ENCODE measurements at places on chromosomes 4 and X.

- no peak for DNase-seq
Measured at GRCh38 chr4:8334786-8335460, 65.4 kb downstream of the HTRA3 start.

- DNase-seq, result no peak
Measured at GRCh38 chrX:97936296-97936695, 1052.6 kb downstream of the RPA4 start.

GRCh38 chr4:134585972-134586371, 384.4 kb upstream of the PABPC4L start:
- DNase-seq, result no peak

DNA sequence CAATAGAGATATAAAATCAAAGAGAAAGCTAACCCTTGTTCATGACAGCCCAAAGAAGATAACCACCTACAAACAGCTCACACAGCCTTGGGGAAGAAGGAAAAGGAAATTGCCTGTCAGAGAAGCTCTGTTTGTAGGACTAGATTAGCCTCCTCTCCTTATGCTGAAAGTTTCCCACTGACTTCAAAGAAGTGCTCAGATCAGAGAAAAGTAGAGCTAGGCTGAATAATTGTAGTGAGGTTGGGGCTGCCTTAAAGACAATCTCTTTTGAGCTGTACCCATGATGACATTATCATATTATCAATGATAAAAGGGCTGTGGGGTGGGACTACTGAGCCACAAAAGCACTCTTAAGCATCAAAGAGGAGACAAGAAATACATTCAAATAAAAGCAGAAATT, 223.0 kb upstream of the GALNT7 start:
- DNase-seq, result no peak

DNA sequence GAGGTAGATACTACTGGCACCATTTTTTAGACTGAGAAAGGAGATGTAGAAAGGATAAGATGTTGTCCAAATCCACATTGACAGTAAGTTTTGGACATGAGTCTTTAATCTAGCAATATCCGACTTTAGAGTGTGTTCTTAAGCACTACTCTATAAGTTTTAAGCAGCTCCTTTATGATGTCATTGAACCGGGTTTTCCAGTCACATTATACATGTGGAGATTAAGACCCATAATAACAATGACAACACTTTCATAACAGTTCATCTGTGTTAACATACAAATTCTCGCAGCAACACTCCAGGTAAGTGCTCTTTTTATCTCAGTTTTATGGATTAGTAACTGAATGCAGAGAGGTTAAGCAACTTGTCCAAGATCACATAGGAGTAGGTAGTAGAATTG, 30.3 kb upstream of the CXCL8 start:
- DNase-seq, result no peak

DNA sequence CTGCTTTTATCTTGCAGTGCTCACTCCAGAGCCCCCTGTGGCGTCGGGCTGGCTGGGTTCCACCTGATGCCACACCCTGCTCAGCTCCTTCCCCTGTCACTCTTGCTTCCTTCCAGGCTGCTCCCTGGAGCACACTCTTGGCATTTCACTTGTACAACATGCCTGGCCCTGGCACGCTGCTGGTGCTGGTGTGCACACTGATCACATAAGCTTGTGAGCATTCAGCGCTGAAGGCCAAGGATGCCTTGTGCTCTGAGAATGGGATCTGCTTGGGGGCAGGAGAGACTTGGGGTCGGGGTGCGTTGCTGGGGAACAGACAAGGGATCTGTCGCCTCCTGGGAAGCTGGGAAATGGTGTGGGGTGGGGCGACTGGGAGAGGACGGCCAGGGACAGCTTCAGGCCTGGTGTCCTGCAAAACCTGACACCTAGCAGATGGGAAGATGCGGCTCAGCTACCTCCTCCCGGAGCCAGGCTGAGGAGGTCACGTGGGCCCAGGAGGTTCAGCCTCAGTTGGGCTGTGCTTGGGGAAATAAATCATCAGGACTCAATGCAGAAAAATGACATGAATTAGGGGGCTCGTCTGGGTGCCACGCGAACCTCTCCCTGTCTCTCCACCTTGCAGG, 108.5 kb downstream of the PHKA2 start:
- DNase-seq, result no peak

DNA sequence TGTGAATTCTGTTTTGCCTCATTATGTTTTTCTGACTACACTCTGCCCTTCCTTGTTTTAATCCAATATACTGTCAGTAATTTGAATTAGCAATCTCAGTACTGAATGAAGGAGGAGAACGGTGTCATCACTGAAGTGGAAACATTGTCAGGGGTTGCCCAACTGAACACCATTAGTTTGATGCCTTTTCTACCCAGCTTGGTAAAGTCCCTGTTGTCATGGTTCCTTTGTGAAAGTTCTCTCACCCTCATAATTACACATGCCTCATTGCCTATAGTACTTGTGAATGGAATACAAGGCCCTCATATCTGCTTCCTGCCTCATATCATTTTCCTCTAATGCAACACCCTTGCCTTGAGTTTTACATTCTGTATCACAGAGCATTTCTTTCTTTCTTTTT, 76.9 kb downstream of the RRAGB start:
- DNase-seq, result no peak

- no peak for DNase-seq
Measured at GRCh38 chr4:41189076-41189475, 25.3 kb downstream of the APBB2 start.

GRCh38 chr4:8727546-8728510, 135.3 kb downstream of the CPZ start:
- no peak for DNase-seq

GRCh38 chr4:138861135-138861534, 154.4 kb upstream of the NOCT start:
- no peak for DNase-seq

DNA sequence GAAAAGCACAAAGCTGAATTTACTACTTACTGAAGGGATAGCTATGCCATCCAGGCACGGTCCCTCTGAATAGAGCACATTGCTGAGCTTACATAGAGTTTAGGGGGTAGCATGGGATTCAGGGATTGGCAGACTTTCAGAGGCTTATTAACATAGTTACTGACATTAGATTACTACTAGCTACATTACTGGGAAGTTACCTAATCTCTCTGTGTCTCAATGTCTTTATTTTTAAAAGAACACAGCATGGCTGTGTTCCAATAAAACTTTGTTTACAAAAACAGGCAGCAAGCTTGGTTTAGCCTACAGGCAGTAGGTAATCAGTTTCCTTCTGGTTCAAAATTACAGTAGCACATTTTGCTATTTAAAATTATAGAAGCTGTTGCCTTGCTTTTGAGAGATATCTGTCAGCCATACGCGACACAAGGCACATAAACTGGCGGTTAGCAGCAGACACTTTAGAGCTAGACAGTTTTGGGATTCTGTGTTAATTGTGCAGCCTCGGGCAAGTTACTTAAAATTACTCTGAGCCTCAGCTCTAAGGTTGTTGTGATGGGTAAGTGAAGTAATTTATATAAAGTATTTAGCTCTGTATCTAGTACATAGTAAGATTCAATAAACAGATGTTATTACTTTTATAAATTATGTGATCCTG, 6.9 kb downstream of the KLHL8 start:
- no peak for DNase-seq

DNA sequence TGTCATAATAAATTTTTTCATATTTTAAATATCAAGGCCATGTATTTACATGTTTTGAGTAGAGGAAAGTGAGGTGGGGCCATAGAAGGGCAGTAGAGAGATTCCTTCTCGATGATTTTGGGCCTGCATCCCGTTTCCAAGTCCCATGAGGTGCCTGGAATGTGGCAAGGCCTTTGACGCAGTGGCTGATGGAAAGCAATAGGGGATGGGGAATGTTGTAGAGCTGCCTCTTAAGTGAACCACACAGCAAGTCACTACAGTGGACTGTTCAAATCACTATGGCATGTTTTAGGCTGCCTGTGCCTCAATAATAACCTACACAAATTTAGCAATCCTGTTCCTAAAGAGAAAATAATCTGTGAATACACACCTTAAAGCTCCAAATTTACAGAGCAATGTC, 48.3 kb downstream of the ANXA5 start:
- DNase-seq, result no peak

GRCh38 chr4:122458625-122459024, 2.1 kb upstream of the IL2 start:
- peak; percentile 19 for DNase-seq

DNA sequence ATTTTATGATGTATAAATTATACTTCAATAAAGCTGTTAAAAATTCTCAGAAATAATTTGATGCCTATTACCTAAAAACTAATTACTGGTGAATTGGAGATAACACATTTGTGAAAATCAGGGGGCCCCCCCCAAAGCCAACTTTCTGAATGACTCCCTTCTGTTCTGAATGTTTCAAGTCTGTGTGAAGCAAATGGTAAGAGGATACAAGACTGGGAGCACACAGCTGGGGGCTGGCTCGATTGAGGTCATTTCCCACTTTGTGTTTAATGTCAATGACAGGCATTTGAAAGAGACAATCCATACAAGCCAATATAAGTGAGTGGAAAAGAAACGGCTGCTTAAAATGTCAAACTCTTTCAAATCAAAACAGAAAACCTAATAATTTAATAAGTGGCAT, 155.8 kb downstream of the SH2D1A start:
- DNase-seq, result no peak

GRCh38 chrX:94401426-94401825, 727.4 kb downstream of the FAM133A start:
- no peak for DNase-seq

- DNase-seq, result no peak
Measured at GRCh38 chr4:42954963-42955669, 62.6 kb downstream of the GRXCR1 start.

- DNase-seq, result no peak
Measured at GRCh38 chr4:40991908-40992307, 222.4 kb downstream of the APBB2 start.

- peak; percentile 27 for DNase-seq
Measured at GRCh38 chr4:2412534-2412884, 5.9 kb downstream of the ZFYVE28 start.

- DNase-seq, result no peak
Measured at GRCh38 chrX:45628041-45628440, 427.4 kb upstream of the DIPK2B start.

GRCh38 chr4:3527101-3527913, 4.9 kb downstream of the LRPAP1 start:
- DNase-seq, result no peak

- DNase-seq, result no peak
Measured at GRCh38 chr4:41989994-41990364, 351 bp upstream of the SLC30A9 start.

GRCh38 chr4:16942491-16942890, 44.0 kb upstream of the LDB2 start:
- no peak for DNase-seq

GRCh38 chr4:879729-880077, 52.4 kb downstream of the GAK start:
- DNase-seq, result no peak

DNA sequence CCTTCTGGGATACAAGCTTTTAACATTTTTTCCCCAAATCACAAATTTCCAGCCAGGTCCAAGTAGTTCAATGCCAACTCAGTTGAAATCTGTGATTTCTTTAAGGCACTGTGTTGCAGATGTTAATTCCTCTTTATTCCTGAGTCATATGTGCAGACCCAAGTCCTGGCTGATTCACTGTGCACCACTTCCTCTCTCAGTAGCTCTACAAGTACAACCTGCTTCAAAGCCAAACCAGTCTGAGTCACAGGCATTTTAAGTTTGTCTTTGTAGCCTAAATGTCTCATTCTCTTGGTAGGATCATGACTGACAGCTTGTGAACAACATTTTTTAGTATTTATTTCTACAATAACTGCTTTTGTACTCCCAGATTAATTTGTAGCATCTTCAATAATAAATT, 165.6 kb upstream of the S100G start:
- DNase-seq, result no peak

DNA sequence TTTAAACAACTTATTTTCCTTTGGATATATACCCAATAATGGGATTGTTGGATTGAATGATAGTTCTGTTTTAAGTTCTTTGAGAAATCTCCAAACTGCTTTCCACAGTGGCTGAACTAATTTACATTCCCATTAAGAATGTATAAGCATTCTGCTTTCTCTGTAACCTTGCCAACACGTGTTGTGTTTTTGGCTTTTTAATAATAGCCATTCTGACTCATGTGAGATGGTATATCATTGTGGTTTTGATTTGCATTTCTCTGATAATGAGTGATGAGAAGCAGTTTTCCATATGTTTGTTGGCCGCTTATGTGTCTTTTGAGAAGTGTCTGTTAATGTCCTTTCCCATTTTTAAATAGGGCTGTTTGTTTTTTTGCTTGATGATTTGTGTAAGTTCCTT, 155.6 kb upstream of the PITX2 start:
- no peak for DNase-seq

DNA sequence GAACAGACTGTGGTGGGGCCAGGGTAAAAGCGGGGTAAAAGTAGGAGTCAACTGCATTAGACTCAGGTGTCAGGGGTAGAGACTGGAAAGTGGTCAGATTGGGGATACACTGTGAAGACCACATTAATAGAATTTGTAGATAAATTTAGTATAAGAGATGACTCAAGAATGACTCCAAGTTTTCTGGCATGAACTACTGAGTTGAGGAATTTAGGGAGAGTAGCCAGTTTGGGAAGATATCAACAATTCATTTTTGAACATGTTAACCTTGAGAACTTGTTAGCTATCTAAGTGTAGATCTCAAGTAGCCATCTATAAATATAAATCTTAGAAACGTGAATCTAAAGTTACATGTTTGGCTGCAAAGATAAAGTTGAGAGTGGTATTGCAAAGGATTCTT, 206.9 kb upstream of the HCCS start:
- no peak for DNase-seq

DNA sequence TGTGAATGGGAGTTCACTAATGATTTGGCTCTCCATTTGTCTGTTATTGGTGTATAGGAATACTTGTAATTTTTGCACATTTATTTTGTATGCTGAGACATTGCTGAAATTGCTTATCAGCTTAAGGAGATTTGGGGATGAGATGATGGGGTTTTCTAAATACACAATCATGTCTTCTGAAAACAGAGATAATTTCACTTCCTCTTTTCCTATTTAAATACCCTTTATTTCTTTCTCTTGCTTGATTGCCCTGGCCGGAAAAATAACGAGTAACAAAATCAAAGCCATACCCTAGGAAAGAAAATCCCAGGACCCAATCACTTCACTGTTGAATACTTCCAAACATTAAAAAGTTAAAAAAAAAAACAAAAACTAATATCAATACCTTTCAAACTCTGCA, 67.7 kb upstream of the UGT2B4 start:
- DNase-seq, result no peak

GRCh38 chrX:46547857-46548256, 2.6 kb upstream of the ZNF674 start:
- DNase-seq, result no peak

- DNase-seq, result no peak
Measured at GRCh38 chr4:158873795-158874401, 105.1 kb downstream of the FNIP2 start.

- no peak for DNase-seq
Measured at GRCh38 chr4:141739636-141740035, 103.3 kb downstream of the IL15 start.

DNA sequence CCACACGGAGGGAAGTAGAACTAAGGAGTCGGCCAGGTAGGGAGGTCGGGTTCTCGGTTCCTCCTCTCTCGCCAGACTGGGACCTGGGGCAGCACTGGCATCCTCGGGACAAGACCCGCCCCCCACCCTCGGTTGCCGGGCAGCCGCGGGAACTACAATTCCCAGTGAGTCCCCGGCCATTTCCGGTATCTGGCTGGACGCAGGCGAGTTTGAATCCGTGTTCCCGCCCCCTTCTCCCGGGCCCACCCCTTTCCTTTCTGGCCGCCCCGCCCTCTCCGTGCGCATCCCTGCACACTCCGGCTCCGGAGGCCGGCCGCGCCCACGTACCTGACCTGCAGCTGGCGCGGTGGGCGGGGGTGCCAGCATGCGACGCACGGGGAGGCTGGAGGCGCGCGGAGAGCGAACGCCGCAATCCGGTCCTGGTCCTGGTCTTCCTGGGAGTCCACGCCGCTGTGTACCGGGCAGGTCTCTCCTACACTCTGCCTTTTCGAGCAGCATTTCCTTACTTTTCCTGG, 10.2 kb upstream of the DLG3 start:
- peak; percentile 84 for DNase-seq
